Stimulated activated CD4-positive, alpha-beta T cell treated with anti-CD3 and anti-CD28 coated beads, Interleukin-15, amount 100 ng/mL, for 24 hours (primary cell): ENCODE measurements at places on chromosomes 16 and 17.

GRCh38 chr16:14129502-14129901 is 58.4 kb downstream of the MRTFB start:
- DNase-seq = no peak

GRCh38 chr17:40532520-40533253 is 31.3 kb upstream of the TNS4 start:
- no peak for DNase-seq

- DNase-seq = no peak
These were observed 2.7 kb downstream of the MSL1 start for GRCh38 chr17:40124279-40125141.

DNA sequence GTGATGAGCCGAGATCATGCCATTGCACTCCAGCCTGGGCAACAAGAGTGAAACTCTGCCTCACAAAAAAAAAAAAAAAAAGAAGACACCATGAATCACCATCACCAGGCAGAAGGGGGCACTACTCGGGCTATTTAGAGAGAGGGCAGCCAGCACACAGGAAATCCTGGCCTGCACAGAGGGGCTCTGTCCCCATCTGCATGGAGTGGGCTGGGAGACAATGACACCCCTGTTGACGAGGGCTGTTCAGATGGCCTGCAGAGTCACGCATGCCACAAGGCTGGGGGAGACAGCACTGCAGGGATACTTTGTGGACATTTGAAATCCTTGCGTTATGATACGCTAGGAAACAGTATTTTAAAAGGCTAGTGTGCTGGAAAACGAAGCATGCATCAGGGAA is 48.3 kb downstream of the CUEDC1 start:
- DNase-seq = no peak

DNA sequence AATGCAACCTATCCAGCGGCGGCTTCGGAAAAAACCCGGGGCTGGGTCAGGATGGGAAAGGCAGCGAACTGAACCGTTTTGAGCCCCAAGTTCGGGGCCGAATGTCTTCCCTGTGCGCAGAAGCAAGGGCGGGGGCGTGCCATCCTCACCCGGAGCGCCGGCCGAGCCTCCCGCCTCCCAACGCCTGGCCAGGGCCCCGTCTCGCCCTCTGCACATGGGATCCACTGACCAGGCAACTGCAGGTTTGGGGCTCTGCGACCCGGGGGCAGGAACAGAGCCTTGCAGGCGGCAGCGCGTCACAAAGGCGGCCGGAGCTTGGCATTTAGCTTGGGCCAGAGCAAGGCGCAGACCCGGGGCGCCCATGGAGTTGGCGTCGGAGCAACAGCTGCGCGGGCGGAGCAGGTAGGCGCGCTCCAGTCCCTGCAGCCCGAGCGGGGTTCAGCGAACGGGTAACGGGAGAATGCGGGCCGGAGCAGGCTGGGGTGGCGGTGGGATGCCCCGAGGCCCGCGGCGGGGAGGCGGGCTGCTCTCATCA is at the start of gene FBXO39:
TSS of gene FBXO39 (plus strand) at position 345 of the 535 bp plus-strand sequence. CDS start 3,654 bp downstream, outside the sequence.
- no peak for DNase-seq

- DNase-seq = no peak
These were observed 62.1 kb upstream of the NOL11 start for GRCh38 chr17:67655478-67656148.
